ENCODE measurements at places on chromosomes 4 and X.

- no peak for DNase-seq
Observed at GRCh38 chr4:129264008-129264657, 168.2 kb downstream of the C4orf33 start.

- DNase-seq = no peak
Observed at GRCh38 chr4:158053086-158053485, 119.7 kb downstream of the GASK1B start.

GRCh38 chrX:15173411-15173810 is 96.5 kb downstream of the ASB9 start:
- DNase-seq = no peak

GRCh38 chrX:29299684-29300083 is 712.4 kb downstream of the IL1RAPL1 start:
- DNase-seq = no peak

- no peak for DNase-seq
Observed at GRCh38 chrX:64908121-64908520, 68.1 kb downstream of the ZC4H2 start.

DNA sequence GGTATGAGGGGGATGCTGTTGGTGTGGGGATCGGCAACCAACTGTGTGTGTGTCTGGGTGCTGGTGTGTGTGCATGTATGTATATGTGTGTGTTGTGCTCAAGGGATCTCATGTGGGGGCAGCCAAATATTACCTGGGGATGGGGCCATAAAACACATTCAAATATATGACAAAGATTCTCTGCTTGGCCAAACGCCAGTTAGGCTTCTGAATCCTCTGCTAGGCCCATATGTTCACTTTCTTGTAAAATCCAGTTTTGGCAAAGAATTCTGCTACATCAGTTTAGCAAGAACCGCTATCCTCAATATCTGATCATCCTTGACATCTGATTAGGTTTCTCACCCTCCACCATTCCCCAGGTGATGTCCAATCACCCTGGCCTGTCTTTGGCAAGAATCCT is 106.6 kb downstream of the RASL11B start:
- no peak for DNase-seq

DNA sequence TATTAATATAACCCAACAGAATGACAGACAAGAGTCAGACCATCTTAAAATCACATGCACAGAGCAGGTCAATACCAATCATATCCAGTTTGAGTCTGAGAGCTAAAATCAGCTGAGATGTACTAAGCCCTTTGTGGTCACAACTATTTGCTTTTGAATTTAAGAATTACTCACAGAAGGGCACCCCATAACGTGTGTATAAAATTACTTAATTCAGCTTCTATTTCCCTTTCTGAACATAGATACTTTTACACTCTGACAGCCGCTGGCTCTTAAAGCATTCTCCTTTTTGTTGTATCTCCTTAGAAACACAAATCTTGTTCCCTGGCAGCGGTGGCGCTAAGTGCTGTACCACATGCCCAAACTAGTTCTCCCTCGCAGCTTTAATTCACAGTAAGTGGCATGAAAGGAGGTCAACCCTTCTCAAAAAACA is 14.8 kb upstream of the PPARGC1A start:
- no peak for DNase-seq

- DNase-seq = no peak
Observed at GRCh38 chr4:85637778-85638177, 162.8 kb downstream of the ARHGAP24 start.

DNA sequence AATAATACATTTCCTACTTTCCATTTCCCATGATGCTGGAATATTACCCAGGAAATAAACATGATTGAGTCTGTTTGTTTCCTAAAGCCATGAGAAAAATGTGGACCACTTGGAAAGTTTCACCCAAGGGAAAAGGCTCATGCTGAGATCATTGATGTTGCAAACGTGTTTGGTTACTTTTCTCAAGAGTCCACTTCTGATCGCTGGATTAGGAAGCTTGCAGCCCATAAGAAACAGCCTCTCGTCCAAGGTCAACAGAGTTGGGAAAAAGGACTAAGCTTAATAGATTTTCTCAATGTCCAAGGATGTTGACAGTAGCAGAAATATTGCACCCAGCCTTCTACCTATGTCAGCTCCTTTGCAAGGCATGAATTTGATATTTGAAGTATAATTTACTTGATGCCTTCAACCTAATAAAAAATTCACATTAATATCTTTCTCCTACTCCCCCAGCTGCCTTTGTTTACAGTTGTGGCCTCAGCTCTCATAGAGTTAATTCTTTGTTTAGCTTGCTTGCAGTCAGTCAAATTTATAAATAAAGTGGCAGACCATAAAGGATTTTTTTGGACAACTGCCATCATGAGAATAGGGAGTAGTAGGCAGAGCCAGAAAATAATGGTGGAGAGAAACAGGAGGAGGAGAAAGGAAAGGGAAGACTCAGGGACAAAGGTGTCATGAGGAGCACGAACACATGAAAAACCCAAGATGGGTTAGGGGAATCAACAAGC is 65.6 kb upstream of the BLTP1 start:
- no peak for DNase-seq

DNA sequence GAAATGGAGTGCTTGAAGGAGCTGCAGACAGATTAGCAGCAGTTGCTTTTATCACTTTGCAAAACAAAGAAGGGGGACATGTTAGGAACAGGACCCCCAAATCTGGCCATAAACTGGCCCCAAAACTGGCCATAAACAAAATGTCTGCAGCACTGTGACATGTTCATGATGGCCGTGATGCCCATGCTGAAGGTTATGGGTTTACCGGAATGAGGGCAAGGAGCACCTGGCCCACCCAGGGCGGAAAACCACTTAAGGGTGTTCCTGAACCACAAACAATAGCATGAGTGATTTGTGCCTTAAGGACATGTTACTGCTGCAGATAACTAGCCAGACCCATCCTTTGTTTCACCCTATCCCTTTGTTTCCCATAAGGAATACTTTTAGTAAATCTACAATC is 79.6 kb upstream of the GC start:
- DNase-seq = no peak

DNA sequence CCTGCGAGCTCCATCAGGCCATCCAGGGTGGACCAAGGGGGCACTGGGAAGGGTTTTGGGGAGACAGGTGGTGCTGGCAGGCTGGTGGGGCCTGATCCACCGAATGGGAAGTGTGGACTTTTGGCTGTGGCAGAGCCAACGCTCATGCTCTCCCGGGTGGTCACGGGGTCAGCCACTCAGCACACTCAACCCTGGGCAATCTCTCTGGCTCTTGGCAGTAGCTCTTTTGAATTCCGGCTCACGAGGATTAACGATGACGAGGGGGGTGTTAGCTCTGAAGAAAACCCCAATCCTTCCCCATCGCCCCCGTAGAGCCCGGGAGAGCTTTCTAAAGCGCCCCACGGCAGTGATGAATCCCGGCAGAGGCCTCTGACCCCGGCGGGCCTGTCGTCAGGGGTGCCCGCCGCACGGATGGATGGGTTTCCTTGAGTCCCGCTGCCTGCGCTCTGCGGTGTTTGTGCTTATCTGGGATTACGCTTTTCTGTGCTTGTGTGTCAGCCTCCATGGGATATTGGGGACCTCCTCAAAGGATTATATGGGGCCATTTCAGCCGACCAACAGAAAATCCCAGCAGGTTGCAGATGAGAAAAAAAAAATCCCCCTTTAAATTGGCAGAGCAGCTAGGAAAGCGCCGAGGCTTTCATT is 156.8 kb upstream of the PSAPL1 start:
- DNase-seq = no peak

- no peak for DNase-seq
Observed at GRCh38 chrX:106454991-106455390, 156.8 kb upstream of the RADX start.

DNA sequence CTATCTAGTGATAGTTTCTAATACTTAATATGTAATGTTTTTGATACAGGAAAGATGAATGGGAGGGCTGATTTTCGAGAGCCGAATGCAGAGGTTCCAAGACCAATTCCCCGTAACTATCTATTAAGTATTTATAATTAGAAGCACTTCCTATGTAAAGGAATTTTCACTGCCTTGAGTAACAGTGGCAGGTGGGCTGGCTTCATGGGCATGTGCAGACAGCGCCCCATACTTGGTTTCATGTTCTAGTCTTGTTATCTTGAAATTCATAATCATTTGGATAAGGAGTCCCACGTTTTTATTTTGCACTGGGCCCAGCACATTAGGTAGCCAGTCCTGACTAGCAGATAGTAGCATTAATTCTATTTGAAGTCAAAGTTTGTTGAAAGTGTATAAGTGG is 1.7 kb downstream of the OCIAD1 start:
- no peak for DNase-seq

DNA sequence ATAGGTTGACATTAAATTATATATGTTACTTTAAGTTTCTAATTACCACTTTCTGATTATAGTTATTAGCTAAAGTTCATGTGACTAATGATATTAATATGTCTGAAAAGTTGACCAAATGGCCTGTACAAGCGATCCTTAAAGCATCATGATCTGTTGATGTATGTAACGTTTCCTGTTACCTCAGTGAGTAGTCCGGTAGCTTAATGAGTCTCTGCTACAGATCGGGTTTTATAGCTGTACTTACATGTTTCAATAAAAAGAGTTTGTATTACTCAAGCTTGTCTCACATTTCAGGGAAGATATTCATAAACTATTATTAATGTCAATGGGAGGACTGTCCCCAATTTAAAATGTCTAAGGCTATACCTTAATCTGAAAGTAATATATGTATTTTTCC is 246.3 kb downstream of the PPP3CA start:
- DNase-seq = no peak

GRCh38 chrX:116824785-116825184 is 362.0 kb upstream of the CT83 start:
- no peak for DNase-seq

DNA sequence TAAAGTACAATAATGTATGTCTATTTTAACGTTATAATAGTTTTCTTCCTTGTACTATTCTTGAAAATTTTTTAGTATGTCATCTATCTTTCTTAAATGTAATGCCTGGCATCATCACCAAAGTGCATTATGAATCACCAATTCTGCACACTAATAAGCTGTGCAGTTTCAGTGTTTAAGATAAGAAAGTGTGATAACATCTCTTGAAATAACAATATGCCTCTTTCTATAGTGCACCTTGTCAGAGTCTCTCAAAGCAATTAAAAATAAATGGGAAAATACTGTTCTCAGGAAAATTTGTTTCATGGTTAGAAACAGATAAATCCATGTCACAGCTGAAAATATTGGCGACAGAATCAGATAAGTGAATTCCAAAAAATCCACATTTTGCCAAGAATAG is 457.4 kb upstream of the PCDH10 start:
- DNase-seq = no peak

DNA sequence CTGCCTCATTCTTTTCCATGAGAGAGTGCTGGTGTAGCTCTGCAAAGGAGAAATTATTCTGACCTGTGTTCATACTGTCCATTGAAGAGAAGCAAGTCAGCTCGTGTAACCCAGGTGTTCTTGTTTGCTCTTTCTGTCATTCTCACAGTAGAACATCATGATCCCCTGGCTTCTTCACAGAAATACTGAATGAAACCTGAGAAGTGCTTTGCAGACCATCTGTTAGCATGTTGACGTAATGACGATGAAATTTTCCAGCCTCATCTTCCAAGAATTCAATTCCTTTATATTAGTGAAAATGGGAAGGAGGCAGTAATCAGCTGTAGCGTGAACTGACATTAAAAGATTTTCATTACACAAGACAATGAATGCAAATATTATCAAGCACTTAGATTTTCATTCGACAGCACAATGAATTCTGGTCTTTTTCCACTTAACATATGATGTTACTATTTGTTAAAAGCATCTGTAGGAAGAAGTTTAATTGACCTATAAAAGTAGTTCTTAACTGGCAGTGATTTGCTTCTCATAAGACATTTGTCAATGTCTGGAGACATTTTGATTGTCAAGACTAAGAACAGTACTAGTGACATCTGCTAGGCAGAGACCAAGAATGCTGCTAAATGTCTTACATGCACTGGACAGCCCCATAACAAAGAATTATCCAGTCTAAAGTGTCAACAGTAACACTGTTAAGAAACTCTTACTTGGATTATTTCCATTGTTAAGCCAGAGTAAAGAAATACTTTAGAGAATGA is 246.3 kb downstream of the BANK1 start:
- DNase-seq = no peak

- no peak for DNase-seq
Observed at GRCh38 chr4:10320130-10320529, 137.1 kb downstream of the ZNF518B start.

DNA sequence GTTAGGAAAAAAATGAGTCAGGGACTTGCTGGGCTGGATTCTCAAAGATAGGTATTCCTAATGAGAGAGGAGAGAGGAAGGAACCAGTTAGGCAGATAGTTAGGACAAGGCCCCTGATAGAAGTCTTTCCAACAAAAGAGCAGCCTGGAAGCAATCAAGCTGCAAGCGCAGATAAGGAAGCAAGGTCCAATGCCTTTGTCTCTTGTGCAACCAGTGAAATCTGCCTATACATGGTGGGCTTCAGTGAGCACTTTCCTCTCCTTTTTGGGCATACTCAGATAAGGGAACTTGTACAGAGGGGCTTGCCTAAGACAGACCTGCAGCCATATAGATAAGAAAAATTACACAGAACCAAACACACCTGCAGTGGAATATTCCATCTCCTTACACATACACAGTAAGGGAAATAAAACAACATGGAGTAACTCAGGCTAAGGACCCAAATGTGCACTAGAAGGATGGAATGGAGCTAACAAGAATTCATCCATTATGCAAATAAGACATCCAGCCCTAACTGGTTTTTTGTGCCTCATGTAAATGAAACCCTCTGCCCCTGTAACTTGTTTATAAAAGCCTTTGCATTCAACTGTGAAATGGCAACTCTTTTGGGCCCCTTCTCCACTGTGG is 68.8 kb downstream of the PCDH18 start:
- no peak for DNase-seq

GRCh38 chrX:118669435-118669834 is 58.0 kb upstream of the IL13RA1 start:
- no peak for DNase-seq

- DNase-seq = no peak
Observed at GRCh38 chrX:23784470-23785331, 1.7 kb downstream of the SAT1 start.

DNA sequence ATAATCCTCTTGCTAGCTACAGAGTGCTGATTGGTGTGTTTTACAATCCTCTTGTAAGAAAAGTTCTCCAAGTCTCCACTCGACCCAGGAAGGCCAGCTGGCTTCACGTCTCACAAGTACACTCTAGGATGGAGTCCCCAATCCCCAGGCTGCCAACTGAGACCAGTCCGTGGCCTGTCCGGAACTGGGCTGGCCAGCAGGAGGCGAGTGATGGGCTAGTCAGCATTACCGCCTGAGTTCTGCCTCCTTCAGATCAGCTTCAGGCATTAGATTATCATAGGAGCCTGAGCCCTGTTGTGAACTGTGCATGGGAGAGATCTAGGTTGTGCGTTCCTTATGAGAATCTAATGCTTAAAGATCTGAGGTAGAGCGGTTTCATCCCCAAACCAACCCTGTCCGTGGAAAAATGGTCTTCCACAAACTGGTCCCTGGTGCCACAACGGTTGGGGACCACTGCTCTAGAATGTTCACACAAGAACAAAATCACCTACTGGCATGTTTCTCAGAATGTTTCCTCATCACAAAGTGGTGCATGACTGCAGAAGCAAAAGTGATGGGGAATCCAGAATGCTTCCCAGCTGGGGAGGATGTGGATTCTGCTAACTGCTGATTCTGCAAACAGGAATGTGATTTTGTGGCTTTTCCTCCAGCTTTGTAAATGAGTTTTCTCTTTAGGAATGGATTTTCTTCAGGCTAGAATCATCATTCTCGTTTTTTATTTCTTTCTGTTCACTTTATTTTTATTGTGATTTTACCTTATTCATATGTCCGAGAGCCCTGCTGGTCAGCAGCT is 40.9 kb downstream of the SEPTIN11 start:
- DNase-seq = no peak

GRCh38 chr4:75950213-75950815 is 9.5 kb upstream of the NAAA start:
- DNase-seq = no peak
